ENCODE measurements at places on chromosomes 16 and 17.

DNA sequence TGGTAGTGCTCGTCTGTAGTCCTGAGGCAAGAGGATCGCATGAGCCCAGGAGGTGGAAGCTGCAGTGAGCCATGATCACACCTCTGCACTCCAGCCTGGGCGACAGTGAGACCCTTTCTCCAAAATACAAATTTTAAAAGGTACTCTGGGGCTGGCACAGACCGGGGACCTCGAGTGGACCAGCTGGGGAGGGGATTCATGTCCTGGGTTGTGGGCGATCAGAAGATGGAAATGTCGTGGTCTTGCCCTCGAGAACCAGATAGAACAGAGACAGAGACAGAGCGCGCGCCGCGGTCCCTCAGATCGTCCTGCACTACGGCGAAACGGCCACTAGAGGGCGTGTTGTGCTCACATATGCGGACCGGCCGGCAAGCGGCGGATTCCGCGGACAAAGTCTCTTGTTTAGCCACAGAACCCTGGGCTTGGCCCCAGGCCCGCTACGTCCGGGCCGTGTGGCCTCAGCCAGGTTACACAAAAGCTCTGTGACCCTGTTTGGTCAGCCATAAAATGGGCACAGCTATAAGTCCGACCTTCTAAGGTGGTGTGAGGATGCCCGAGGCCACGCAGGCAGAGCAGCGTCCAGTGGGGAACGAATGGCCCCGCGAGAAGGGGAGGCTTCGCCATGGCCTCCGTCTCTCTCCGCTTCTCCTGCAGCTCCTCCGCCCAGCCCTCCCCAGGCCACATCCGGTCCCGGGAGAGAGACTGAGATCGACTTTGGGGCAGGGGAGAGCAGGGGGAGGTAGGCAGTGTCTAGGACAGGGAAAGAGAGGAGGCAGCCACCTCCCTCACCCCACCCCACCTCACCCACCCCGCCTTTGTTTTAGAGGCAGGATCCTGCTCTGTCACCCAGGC, 14.6 kb upstream of the SBK1 start:
- peak; percentile 30 for DNase-seq

DNA sequence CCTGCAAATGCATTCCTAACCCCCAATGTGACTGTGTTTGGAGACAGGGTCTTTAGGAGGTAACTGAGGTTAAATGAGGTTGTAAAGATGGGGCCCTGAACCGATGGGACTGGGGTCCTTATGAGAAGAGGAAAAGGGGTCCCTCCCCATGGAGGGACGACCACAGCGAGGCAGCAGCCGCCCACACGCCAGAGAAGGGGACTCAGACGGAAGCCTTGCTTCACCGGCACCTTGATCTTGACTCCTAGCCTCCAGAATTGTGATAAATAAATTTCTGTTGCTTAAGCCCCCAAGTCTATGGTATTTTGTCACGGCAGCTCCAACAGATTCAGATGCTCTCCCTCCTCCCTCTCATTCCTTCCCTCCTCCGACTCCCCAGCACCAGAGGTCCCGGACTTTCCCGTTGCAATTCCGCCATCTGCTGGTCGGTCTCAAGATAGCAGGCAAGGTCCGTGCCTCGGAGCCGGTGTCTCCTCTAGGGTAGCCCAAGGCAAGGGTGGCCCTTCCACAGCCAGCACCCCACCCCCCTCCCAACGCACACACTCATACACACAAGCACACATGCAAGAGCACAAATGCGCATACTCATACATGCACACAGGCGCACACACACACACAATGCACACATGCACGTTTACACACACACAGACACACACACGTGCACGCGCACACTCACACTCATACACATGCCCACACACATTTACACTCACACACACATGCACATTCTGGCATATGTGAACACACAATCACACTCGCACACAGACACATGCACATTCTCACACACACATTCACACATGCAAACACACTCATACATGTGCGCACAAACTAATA, 23.1 kb upstream of the C16orf78 start:
- DNase-seq = no peak

DNA sequence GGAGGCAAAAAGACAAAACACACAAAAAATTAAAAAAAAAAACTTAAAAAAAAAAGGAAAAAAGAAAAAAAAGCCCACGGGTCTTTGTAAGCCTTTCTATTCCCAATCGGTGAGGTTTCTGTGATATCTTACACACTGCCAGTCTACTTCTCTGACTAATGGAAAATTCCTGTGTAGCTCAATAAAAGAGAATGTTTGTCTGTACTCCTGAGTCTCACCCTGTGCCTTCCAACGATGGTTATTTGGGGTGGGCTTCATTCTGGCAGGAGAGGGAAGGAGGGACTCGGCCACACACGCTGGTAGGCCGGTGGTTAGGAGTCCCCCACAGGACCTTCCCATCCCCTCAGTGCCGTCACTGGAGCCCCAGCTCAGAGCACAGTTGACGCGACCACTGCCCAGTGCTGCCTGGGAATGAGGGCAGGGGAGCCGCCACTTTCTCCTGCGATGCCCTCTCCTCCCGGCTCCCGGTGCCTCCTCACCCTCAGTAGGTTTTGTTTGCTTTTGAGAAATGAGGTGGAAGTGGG, 68.0 kb downstream of the AMFR start:
- no peak for DNase-seq

DNA sequence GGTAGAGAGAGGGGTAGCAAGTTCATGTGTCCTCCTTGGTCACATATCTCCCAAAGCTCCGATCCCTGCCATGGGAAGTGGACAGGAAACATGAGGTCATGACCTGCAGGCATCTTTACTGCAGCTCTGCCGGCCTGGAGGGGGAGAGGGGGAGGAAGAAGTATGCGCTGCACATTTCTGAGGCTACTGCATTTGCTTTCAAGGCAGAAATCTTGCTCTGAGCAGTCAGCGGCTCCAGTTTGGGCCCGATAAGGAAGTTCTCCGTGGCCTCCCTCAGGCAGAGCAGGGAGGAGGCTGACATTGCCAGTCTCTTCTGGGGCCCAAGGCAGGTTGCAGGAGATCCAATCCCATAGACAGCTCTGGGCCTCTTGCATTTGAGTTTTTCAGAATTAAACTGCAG, 1.5 kb upstream of the NHERF1 start:
- no peak for DNase-seq

DNA sequence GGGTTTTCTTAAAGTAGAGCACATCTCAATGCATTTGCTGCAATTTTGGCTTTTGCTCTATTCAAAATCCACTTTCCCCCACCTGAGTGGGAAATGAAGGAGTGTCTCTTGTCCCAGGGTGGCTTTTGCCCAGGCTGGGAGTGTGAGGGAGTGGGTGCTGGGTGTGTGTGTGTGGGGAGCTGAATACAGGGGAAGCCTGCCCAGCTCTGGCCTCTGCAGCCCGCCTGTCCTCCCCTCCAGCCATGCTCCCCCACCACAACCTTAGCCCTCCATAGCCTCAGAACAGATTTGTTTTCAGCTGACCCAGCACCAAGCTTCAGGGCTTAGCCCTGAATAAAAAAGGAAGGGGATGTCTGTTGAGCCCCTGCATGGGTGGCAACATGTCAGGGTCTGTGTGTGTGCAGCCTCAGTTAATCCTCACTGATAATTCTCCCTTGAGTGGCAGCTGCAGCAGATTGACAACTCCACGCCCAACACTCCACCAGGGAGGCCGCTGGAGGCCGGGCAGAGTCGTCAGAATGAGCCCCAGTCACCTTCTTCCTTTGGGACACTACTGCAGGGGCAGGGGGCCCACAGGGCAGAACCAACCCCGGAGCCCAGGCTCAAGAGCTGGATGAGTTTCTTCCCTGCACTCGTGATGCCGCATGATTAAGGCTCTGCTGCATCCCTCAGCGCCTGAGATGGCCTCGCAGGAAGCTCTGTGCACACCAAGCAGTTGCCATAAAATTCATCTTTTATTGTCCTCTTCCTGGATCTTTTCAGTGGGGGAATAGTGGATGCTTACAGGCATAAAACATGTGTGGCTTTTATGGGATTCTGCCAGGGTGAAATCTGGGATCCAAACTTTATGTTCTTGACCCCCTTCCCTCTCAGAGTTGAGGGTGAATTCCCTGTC, 55.0 kb downstream of the SPACA3 start:
- DNase-seq = no peak

DNA sequence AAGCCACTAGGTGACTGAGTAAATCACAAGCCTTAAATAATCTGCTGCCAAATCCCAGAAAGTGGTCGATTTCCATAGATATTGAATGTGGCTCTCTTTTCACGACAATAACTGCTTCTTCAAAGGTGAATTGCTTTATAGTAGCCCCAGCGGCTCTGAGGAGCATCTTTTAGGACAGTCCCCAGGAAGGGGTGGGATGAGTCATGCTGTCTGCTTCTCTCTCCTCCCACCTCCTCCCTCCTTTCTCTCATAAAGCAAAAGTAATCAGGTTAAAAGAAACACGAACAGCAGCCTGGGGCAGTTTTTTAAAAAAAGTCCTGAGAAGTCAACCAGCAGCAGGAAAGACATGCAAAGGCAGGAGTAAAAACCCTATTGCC, 1.8 kb downstream of the KIAA0513 start:
- DNase-seq = peak; percentile 33

- no peak for DNase-seq
Measured at GRCh38 chr16:69851491-69852240, 89.5 kb downstream of the WWP2 start.

- no peak for DNase-seq
Measured at GRCh38 chr16:50752471-50753235, 10.8 kb downstream of the CYLD start.

DNA sequence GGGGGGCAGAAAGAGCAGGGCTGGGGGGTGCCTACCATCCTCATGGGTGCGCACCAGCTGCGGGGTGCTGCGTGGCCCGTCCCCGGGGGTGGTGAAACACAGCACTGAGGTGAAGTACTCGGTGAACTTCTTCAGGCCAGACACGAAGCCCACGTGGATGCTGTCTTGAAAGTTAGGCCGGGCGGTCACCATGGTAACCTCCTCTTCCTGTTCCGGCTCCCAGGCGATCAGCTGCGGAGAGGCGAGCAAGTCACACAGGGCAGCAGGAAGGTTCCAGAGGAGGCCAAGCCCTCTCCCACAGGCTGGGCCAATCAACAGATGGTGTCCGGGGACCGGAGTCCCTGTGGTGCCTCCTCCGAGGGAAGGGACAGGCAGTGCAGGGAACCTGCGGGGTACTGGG, 90.1 kb upstream of the CDC42EP4 start:
- peak; percentile 8 for DNase-seq

DNA sequence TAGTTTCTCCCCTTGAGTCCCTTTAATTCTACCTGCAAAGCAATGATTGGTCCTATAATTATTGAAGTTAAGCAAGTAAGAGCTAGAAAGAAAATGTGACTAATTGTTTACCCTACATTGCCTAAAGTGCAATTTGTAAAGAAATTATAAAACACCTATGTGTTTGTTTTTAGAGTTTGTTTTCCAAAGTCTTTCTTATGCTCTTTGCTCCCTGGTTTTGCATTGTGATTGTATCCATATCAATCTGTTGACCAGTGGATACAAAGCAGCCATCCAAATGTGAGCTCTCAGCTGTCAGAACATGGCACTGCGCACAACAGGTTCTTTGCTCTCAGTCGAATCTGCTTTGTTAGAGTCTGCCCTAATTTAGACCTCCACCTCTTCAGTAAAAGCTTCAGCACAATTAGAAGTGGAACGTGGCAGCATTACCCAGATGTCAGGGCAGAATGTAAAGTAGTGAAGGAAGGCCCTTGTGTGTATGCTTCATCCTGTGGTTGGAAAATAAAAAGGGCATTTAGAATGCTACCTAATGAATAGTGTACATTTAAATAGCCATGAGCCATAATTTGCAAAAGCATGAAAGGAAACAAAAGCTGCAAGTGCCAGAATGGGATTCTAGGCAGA, 70.5 kb downstream of the AATF start:
- no peak for DNase-seq

- no peak for DNase-seq
Measured at GRCh38 chr16:14314116-14314515, 243.0 kb downstream of the MRTFB start.

GRCh38 chr16:65509172-65509571, 387.3 kb upstream of the CDH11 start:
- no peak for DNase-seq

GRCh38 chr16:27473101-27473900, 71.3 kb downstream of the IL21R start:
- DNase-seq = no peak

- no peak for DNase-seq
Measured at GRCh38 chr16:79808731-79809130, 208.2 kb upstream of the MAF start.

Measured in GM12864 (cell line).